ENCODE measurements at places on chromosomes 2 and 18. TPM values are rescaled to one million over a fixed set of nuclear protein-coding genes. Genes with fewer than 3 reads are reported as not detected.

The GPR45 gene
- polyA plus RNA-seq: not detected

The LTBP1 gene
- 69.3 TPM for polyA plus RNA-seq

The MAP3K19 gene
- polyA plus RNA-seq: 0.08 TPM

The PLA2R1 gene
- polyA plus RNA-seq: 3.3 TPM

The LOXHD1 gene
- 2.4 TPM for polyA plus RNA-seq

The DSG1 gene
- not detected for polyA plus RNA-seq

The SDC1 gene
- 33.9 TPM for polyA plus RNA-seq

The KCTD1 gene
- 15.5 TPM for polyA plus RNA-seq

The PLCD4 gene
- 27.3 TPM for polyA plus RNA-seq

The CYS1 gene
- polyA plus RNA-seq: 12.5 TPM

The EXOC6B gene
- 15.4 TPM for polyA plus RNA-seq

The CMPK2 gene
- 3.7 TPM for polyA plus RNA-seq

The C18orf32 gene
- 11.7 TPM for polyA plus RNA-seq

The TMEM37 gene
- 4.7 TPM for polyA plus RNA-seq

The TUBA3D gene
- 0.87 TPM for polyA plus RNA-seq

The TEX44 gene
- not detected for polyA plus RNA-seq

The CAPN14 gene
- not detected for polyA plus RNA-seq

The PRKD3 gene
- polyA plus RNA-seq: 32.7 TPM
